Osteoblast (primary cell): ENCODE measurements at places on chromosomes 16 and 17. TPM values are rescaled to one million over a fixed set of nuclear protein-coding genes. Genes with fewer than 3 reads are reported as not detected.
A peak's percentile ranks its signal among the peaks of the same experiment; 100 is the strongest.

Gene KRT32
- not detected in 2 replicates for total RNA-seq

Gene TOP2A
- 14.5 and 15.9 TPM in 2 replicates for total RNA-seq

Gene OR4D1
- total RNA-seq: not detected in 2 replicates

Gene FBXO39
- 0.36 and 0.59 TPM in 2 replicates for total RNA-seq

DNA sequence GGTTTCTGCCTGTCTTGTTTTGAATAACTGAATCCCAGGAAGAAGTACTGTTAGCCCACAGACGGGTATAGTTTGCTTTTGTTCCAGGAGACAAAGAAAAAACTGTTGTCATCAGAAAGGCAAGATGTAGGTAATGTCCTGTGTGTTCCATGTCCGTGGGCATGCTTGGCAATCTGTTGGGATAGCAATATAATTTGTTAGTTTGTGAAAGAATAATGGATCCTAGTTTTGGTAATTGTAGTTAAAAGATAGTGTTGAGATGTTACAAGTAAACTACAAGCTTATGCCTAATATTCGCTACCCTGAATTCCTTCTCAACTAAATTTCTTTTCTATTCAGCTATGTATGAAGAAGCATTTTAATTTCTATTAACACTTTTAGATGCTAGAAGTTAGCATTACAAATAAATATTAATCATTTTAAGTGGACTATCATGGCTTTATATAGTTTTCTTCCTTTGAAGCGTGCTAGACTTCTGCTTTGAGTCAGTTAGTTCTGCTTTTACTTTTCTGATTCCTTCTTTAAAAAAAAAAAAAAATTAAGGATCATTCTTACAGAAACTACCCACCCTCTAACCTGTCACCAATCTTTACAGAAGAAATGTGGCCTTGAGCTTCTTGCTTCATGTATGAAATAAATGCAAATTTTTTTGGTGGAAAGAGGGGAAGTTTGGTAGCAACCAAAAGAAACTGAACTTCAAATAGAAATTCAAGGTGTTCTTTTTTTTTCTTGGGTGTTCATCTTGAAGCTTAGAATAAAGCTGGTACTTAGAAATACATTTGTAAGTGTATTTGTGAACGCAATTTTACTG is 2.4 kb downstream of the EVI2A start:
- no peaks in the 10 kb centered on the region for H3K36me3 ChIP-seq
- DNase-seq: no peak
- no peak overlapping the region for H3K4me3 ChIP-seq
- H3K27ac ChIP-seq: peak overlapping the region; percentile 54
- peaks cover 25% of the 10 kb centered on the region for H3K4me1 ChIP-seq

DNA sequence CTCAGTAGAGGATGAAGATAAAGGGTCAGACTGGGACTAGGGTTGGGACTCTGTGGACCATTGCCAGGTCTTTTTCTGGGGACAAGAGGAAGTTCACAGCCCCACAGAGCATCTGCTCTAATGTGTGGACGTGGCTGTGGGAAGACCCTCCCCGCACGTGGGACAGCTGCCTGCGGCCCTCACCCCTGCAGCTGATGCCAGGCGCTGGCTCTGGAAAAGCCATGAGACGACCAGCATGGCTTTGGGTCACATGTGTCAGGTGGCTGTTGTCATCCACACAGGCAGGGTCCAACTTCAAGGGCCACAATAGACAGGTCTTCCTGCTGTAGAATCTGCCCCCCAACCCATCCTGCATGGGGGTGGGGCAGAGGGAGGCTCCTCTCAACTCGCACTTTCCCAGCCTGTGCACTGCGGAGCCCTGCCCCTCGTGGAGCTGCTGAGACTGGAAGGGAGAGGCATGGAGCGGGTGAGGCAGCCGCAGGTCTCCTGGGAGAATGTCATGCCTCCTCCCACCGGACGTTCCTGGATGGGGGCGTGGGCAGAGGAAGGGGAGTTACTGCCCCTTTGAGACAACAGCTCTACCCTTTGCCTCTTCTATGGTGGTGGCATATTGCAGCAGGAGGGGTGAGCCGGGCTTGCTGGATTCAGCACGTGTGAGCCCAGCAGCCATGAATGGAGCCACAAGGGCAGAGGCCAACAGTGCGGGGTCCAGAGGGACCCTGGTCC is 53.4 kb downstream of the PIMREG start:
- no peak for DNase-seq
- no peak overlapping the region for H3K4me3 ChIP-seq
- no peak overlapping the region for H3K27ac ChIP-seq
- peaks cover 24% of the 10 kb centered on the region for H3K4me1 ChIP-seq

- H3K4me1 ChIP-seq: peaks cover 26% of the 10 kb centered on the region
- no peak for DNase-seq
- H3K4me3 ChIP-seq: no peak overlapping the region
- peaks cover 84% of the 10 kb centered on the region for H3K36me3 ChIP-seq
- H3K27ac ChIP-seq: no peak overlapping the region
Observed at GRCh38 chr16:3773663-3774062, 56.3 kb upstream of the TRAP1 start.

GRCh38 chr17:79969906-79970305 is 65.8 kb downstream of the TBC1D16 start:
- peaks cover 4% of the 10 kb centered on the region for H3K4me1 ChIP-seq
- H3K36me3 ChIP-seq: peaks cover 3% of the 10 kb centered on the region
- no peak overlapping the region for H3K27ac ChIP-seq
- no peaks in the 10 kb centered on the region for H3K27me3 ChIP-seq
